ENCODE measurements at places on chromosomes 4 and X.

DNA sequence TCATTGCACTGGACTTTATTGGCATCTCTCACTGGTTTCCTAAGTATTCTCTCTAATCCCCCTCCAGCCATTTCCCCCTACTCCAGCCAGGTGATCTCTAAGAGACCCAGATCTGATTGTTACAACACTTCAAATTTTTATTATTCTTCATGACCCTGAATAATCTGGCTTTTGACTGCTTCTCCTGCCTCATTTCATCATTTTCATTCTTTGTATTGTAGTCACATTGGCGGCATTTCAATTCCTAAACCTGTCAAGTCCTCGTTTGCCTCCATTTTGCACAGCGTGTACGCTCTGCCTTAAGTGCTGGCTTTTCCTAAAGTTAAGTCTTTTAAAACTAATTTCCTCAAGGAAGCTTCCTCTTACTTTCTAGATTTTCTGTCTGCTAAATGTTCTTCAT is 31.6 kb downstream of the UBE2K start:
- H3K4me1 ChIP-seq, result peaks cover 18% of the 10 kb centered on the region
- H3K27ac ChIP-seq, result no peak overlapping the region
- peaks cover 10% of the 10 kb centered on the region for H3K36me3 ChIP-seq
- H3K4me3 ChIP-seq, result no peak overlapping the region
- no peaks in the 10 kb centered on the region for H3K27me3 ChIP-seq

- no peaks in the 10 kb centered on the region for H3K27me3 ChIP-seq
- H3K27ac ChIP-seq, result no peak overlapping the region
- no peak for DNase-seq
Observed at GRCh38 chr4:148341980-148342800, 100.0 kb downstream of the NR3C2 start.

- H3K4me1 ChIP-seq, result no peaks in the 10 kb centered on the region
- H3K4me3 ChIP-seq, result no peak overlapping the region
- no peaks in the 10 kb centered on the region for H3K36me3 ChIP-seq
- no peak for DNase-seq
- H3K27me3 ChIP-seq, result no peaks in the 10 kb centered on the region
Observed at GRCh38 chr4:61224573-61224972, 24.4 kb downstream of the ADGRL3 start.

- H3K36me3 ChIP-seq, result no peaks in the 10 kb centered on the region
- no peak overlapping the region for H3K27ac ChIP-seq
- DNase-seq, result no peak
Observed at GRCh38 chr4:24988776-24989175, 42.0 kb downstream of the LGI2 start.

GRCh38 chr4:32560306-32560705 is 1840.1 kb downstream of the PCDH7 start:
- H3K4me3 ChIP-seq, result no peak overlapping the region
- no peak overlapping the region for H3K27ac ChIP-seq
- H3K4me1 ChIP-seq, result no peaks in the 10 kb centered on the region
- no peaks in the 10 kb centered on the region for H3K27me3 ChIP-seq

DNA sequence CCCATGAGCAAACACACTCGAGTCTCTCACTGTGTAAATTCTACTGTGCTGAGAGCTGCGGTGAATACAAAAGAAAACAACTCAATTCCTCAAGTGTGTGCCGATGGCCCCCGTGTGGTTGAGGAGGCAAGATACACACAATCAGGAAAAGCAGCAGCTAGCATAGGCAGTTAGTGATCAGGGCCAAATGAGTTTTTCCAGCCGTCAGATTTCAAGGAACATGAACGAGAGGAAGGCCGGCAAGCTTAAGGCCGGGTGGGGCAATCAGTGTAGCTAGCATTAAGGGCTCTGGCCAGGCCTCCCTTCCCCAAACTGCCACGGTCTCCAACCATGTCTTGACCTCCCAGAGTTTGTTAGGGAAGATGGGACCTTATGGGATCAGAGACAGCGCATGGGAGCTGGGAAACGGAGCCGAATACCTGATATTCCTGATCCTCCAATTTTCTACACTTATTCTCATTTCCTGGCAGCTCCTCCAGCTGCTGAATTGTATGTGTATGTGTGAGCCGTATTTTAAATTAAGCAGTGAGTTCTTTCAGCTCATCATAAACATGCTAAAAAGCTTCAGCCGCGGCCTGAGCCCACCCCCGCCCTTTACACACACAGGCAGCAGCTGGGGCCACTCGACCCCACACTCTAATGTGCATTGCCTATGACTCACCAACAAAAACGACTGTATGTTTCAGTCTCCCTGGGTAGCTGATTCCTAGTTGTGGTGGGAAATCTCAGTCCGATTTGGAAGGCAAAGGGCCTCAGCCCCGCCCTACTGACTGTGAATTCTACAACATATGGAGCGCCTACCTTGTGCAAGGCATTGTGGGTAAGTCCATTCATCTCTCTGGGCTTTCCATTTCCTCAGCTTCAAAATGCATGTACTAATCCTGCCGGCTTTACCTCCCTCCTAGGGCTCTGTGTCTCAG is 59.9 kb downstream of the RTL9 start:
- H3K4me1 ChIP-seq, result no peaks in the 10 kb centered on the region
- H3K36me3 ChIP-seq, result no peaks in the 10 kb centered on the region
- no peak overlapping the region for H3K27ac ChIP-seq
- H3K4me3 ChIP-seq, result no peak overlapping the region

DNA sequence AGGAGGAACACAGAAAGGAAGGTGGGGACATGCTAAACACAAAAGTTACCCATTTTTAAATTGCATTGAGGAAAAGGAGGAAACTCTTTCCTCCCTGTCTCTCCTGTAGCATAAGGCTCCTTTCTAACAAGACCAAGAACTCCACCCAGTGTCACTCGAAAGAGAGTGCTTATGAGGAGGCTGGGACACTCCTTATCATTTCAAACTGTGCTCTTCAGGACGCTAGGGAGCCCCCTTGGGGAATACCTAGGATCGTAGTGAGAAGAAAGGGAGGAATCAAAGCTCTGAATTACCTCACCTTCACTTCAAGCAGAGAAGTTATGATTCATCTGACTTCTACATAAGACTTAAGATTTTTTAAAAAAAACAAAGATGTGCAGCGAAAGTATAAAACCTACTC is 65.5 kb downstream of the F9 start:
- DNase-seq, result no peak
- H3K27ac ChIP-seq, result no peak overlapping the region
- no peaks in the 10 kb centered on the region for H3K27me3 ChIP-seq

DNA sequence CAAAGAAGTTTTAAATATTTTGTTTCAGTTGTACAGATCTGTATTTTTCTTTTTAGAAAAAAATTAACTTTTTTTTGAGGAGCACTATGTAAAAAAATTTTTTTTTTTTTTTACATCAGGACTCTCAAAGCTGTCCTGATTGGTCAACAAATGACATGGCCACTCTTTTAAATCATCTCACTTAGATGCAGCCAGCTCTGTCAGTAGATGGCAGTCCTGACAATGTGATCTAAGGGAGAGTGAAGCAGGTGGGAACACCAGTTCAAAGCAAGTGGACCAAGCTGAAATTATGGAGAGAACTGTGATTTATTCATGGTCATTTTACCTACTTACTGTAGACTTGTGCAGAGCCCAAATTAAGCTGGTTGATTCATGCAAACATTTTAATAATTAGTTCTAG is 174.7 kb upstream of the GPRIN3 start:
- H3K4me1 ChIP-seq, result no peaks in the 10 kb centered on the region
- H3K27me3 ChIP-seq, result no peaks in the 10 kb centered on the region
- DNase-seq, result no peak
- no peak overlapping the region for H3K27ac ChIP-seq
- no peak overlapping the region for H3K4me3 ChIP-seq
- H3K36me3 ChIP-seq, result peaks cover 3% of the 10 kb centered on the region

DNA sequence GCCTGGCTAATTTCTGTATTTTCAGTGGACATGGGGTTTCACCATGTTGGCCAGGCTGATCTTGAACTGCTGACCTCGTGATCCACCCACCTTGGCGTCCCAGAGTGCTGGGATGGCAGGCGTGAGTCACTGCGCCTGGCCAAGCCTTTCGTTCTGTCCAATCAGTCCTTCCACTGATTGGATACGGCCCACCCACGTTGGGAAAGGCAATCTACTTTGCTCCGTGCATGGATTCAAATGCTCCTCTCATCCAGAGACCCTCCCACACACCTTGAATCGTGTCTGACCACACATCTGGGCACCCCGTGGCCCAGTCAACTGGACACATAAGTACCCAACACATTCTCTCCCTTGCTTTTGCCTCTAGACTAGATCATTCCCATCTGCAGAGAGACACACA is 74.9 kb downstream of the CRLF2 start:
- H3K27me3 ChIP-seq, result peaks cover 6% of the 10 kb centered on the region
- no peaks in the 10 kb centered on the region for H3K4me1 ChIP-seq
- no peak for DNase-seq
- H3K36me3 ChIP-seq, result no peaks in the 10 kb centered on the region
- H3K4me3 ChIP-seq, result no peak overlapping the region

DNA sequence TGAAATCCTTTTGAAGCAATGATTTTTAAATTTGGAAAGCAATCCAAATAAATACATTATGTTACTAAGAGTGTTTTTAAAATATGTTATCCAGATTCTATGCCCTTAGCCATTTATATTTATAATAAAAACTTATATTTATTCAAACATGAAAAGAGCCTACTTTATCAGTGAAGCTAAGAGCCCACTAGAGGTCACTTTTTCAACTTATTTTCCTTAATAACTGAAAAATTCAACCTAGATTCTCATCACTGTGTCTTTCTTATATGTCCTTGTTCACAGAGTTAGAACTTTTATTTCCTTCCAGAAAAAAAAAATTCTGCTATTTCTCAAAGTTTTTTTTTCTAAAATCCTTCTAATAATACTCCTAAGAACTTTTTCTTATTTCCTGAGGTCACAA is 23.9 kb downstream of the PRDM8 start:
- H3K27me3 ChIP-seq, result peaks cover 16% of the 10 kb centered on the region
- no peaks in the 10 kb centered on the region for H3K4me1 ChIP-seq
- H3K36me3 ChIP-seq, result no peaks in the 10 kb centered on the region
- no peak overlapping the region for H3K4me3 ChIP-seq

DNA sequence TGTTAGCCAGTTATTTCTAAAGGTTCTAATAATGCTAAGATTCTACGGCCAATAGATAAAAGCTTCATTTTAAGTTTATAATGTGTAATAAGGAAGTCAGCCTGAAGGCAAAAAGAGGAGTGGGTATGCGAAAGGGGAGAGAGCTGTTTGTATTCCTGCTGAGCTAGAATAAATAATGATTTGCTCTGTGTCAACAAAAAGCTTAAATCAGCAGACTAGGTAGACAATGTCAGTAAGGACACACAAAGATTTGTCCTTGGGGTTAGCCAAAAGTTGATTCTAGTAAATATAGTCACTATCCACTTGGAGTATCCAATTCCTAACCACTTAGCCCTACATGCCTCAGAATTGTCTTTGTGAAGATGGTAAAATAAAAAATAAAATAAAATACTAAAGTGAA is 90.3 kb upstream of the GRIA3 start:
- DNase-seq, result no peak
- H3K4me3 ChIP-seq, result no peak overlapping the region
- no peaks in the 10 kb centered on the region for H3K36me3 ChIP-seq
- H3K27ac ChIP-seq, result no peak overlapping the region
- no peaks in the 10 kb centered on the region for H3K4me1 ChIP-seq
- H3K27me3 ChIP-seq, result no peaks in the 10 kb centered on the region

GRCh38 chr4:82643994-82644733 is 82.4 kb upstream of the TMEM150C start:
- H3K27ac ChIP-seq, result no peak overlapping the region
- no peaks in the 10 kb centered on the region for H3K4me1 ChIP-seq
- H3K36me3 ChIP-seq, result no peaks in the 10 kb centered on the region
- H3K4me3 ChIP-seq, result no peak overlapping the region
- peaks cover 3% of the 10 kb centered on the region for H3K27me3 ChIP-seq

DNA sequence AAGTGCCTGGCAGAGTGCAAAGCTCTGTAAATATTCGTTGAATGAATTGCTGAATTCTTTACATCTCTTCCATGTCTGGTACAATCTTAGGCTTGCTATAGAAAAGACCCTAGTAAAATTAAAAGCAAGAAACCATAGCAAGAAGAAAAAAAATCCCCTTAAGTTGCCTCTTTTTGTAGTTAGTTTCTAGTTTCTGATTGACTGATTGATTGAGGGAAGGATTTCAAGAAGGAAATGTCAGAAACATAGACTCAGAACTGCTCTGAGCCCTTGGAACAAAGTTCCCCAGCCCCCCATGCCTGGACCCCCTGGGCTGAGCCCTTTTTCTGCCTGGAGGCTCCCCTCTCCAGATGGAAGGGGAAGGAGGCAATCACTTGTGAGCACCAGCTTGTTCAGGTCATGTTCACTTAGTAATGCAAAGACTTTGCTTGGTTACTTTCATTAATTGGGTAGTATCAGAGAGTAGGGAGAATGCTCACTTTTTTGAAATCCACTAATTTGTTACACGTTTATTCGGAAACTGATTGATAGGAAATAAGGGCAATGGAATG is 35.6 kb downstream of the DAPP1 start:
- DNase-seq, result no peak
- H3K36me3 ChIP-seq, result peaks cover 70% of the 10 kb centered on the region
- no peaks in the 10 kb centered on the region for H3K27me3 ChIP-seq
- peak overlapping the region; percentile 90 for H3K27ac ChIP-seq
- peaks cover 81% of the 10 kb centered on the region for H3K4me1 ChIP-seq

DNA sequence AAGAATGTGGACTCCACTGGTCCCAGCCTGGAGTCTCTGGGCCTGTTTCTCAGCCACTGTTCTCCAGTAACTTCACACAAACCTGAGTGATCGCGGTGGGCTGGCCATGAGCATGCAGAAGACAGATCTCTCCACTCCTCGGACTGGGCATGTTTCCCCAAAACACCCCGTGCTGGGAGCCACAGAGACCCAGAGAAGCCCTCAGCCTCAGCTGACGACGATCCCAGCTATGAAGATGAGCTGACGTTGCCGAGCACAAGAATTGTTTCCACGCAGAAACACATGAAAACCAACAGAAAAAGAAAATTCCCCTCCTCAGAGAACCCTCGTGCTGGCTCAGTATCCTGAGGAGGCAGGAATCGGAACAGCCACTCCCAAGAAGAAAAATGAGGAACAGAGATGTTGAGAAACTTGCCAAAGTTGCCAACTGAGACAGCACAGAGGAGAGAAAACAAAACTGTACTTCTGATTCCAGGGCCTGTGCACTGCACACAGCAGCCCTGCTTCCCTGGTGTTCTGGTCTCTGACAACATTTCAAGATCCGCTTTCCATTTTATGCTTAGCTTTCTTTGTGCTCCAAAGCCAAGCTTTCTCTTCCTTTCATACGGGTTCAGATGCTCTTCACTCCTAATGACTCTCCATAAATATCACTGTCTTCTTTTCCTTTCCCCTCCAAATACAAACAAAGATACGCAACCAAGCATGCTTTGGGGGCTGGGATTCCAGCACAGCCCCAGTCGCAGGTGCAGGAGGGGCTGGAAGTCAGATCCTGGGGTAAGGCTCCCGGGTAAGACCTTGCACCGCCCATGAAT is 81.4 kb downstream of the IRF2 start:
- H3K27me3 ChIP-seq, result no peaks in the 10 kb centered on the region
- H3K4me3 ChIP-seq, result no peak overlapping the region
- DNase-seq, result no peak
- peaks cover 24% of the 10 kb centered on the region for H3K4me1 ChIP-seq
- no peak overlapping the region for H3K27ac ChIP-seq

DNA sequence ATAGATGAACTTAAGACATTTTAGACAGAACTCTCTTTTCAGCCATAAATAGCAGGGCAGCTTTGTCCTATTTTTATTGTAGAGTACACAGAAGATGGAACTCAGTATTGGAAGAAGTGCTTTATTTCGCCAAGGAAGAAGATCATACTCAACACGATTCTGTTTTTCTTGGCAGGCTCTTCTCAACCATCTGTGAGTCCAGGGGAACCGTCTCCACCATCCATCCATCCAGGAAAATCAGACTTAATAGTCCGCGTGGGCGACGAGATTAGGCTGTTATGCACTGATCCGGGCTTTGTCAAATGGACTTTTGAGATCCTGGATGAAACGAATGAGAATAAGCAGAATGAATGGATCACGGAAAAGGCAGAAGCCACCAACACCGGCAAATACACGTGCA is 37.6 kb downstream of the KIT start:
- H3K4me1 ChIP-seq, result no peaks in the 10 kb centered on the region
- no peak overlapping the region for H3K27ac ChIP-seq
- no peaks in the 10 kb centered on the region for H3K36me3 ChIP-seq
- peaks cover 4% of the 10 kb centered on the region for H3K27me3 ChIP-seq
- DNase-seq, result no peak
- H3K4me3 ChIP-seq, result no peak overlapping the region

All from activated naive CD8-positive, alpha-beta T cell treated with anti-CD3 and anti-CD28 coated beads for 36 hours (primary cell).